ENCODE measurements at places on chromosomes 4 and X.

- H3K36me3 ChIP-seq, result no peaks in the 10 kb centered on the region
- no peak overlapping the region for H3K27ac ChIP-seq
- no peaks in the 10 kb centered on the region for H3K4me1 ChIP-seq
- H3K27me3 ChIP-seq, result no peaks in the 10 kb centered on the region
- no peak for ATAC-seq
These were observed 21.2 kb upstream of the SMPX start for GRCh38 chrX:21779095-21779494.

GRCh38 chr4:115655626-115656025 lies 542.2 kb upstream of the NDST4 start:
- ATAC-seq, result no peak
- H3K4me3 ChIP-seq, result no peak overlapping the region

DNA sequence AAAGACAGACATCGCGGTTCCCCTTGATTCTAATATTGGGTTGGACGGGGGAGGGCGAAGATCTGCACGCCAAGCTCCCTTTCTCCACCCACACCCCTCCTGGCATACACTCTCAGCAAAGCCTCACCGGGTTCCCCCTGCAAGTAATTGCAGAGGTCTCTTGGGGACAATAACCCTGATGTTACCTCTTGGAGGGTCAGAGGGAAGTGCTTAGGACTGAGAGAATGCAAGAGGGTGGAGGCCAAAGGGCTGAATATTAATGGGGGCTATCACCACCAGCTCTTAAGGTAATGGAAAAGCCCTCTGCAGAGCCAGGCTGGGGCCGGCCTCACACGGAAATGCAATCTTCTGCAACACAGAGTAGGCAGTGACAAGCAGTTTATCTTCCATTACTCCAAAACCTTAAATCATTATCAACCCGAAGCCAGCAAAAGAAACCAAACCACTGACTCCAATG lies 344.1 kb upstream of the GATB start:
- H3K4me1 ChIP-seq, result peaks cover 3% of the 10 kb centered on the region
- H3K27me3 ChIP-seq, result no peaks in the 10 kb centered on the region
- H3K27ac ChIP-seq, result no peak overlapping the region
- H3K4me3 ChIP-seq, result no peak overlapping the region

DNA sequence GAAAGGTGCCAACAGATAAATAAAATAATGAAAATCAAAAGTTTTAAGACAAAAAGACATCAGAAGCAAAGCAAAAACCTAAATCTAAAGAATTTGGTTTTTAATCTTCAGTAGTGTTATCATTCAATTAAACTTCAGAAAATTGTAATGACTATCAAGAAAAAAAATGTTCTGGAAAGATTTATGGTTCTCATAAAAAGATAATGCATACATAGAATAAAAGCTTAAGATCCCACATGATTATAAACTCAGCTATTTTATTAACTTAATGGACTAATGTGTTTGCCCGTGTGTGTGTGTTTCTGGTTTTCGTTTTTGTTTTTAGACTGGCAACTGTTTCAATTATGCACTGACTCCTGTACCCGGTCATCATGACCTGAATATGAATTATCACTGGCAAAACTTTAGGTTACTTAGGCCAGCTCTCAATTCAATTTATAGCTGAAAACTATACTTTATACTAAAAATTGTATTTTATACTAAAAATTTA lies 217.5 kb upstream of the DKK2 start:
- no peak overlapping the region for H3K27ac ChIP-seq
- H3K4me3 ChIP-seq, result no peak overlapping the region
- no peaks in the 10 kb centered on the region for H3K4me1 ChIP-seq

- peaks cover 35% of the 10 kb centered on the region for H3K36me3 ChIP-seq
- peak; percentile 93 for ATAC-seq
- H3K4me1 ChIP-seq, result peaks cover 20% of the 10 kb centered on the region
- H3K27me3 ChIP-seq, result no peaks in the 10 kb centered on the region
- peak within 1 kb of the TSS; percentile 67 for H3K4me3 ChIP-seq
These were observed at the start of gene MED12 for GRCh38 chrX:71118032-71118984. Gene MED12, plus strand, starts transcription at chrX:71118596. Its CDS starts 159 bp downstream, at chrX:71118755.

- H3K27me3 ChIP-seq, result peaks cover 58% of the 10 kb centered on the region
- no peak for ATAC-seq
- no peaks in the 10 kb centered on the region for H3K36me3 ChIP-seq
These were observed 6.3 kb upstream of the LETM1 start for GRCh38 chr4:1862055-1862911.

DNA sequence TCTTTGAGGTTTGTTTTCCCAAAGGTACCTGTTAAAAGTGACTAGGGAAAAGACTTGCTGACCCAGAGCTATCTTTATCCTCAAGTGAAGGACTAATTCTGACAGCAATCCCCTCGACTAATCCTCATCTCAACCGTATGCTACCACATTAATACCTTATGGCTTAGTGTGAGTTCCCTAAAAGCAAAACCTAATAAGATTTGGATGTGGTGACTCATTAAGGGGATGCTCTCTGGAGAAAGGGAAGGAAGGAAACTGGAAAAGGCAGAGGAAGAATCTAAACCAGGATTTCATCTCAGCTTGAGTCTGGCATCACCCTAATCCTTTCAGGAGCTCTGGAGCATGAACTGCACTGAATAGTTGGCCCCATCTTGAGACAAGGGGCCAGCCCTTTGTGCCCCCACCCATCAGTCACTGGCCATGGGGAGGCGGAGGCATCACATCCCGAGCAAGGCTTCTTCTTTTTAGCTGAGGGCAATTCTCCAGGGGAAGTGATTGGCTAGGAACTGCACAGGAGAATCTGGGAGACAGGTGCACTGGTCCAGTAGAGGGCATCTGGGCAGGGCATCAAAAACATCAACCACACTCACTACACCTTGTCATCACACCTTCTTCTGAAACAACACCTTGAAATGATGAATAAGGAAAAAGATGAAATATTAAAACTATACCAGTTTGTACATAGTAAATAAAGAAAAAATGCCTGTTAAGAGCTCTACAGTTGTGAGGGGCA lies 6.9 kb upstream of the BBS7 start:
- peaks cover 8% of the 10 kb centered on the region for H3K27me3 ChIP-seq
- H3K4me1 ChIP-seq, result no peaks in the 10 kb centered on the region
- no peak for ATAC-seq
- no peaks in the 10 kb centered on the region for H3K36me3 ChIP-seq
- H3K4me3 ChIP-seq, result no peak overlapping the region

GRCh38 chrX:109155161-109155560 lies 326.7 kb downstream of the GUCY2F start:
- H3K36me3 ChIP-seq, result no peaks in the 10 kb centered on the region
- no peak overlapping the region for H3K4me3 ChIP-seq
- no peaks in the 10 kb centered on the region for H3K4me1 ChIP-seq
- no peaks in the 10 kb centered on the region for H3K27me3 ChIP-seq
- ATAC-seq, result no peak
- no peak overlapping the region for H3K27ac ChIP-seq

DNA sequence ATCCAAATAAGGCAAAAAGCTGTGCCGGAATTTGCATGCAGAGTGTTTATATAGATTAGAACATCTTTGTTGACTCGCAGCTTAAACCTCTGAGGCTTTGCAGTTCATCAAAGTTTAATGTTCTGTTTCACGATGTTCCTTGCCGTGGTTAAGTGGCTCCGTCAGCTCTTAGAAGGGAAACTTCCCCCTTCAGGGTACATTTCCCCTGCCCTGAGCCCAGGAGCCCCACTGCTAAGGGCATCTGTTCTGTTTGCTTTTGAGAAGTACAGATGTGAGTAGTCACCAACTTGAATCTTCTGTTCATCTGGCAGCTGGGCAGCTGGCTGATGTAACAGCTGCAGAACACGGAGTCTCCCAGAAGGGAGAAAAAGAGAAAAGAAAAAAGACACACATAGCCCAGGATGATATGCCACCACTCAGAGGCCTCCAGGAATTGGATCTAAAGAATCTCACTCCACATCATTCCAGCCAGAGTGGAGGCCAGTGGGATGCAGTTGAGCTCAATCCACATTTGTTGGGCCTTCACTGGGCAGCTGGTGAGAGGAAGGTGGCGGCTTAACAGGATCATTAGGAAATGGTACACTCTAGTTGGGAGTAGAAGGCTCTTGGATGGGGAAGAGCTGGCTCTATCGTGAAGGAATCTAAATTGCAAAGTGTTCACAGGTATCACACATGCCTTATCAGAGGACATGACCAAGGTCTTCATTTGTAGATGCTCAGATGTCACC lies 178.7 kb upstream of the RBPJ start:
- H3K27ac ChIP-seq, result peak overlapping the region; percentile 37
- ATAC-seq, result peak; percentile 73
- H3K4me1 ChIP-seq, result no peaks in the 10 kb centered on the region
- H3K27me3 ChIP-seq, result no peaks in the 10 kb centered on the region

GRCh38 chr4:24032371-24032989 lies 142.6 kb upstream of the PPARGC1A start:
- no peak overlapping the region for H3K27ac ChIP-seq
- H3K27me3 ChIP-seq, result no peaks in the 10 kb centered on the region
- H3K4me1 ChIP-seq, result no peaks in the 10 kb centered on the region
- no peak overlapping the region for H3K4me3 ChIP-seq
- no peak for ATAC-seq

- no peaks in the 10 kb centered on the region for H3K36me3 ChIP-seq
- peak; percentile 87 for ATAC-seq
- H3K4me1 ChIP-seq, result no peaks in the 10 kb centered on the region
- peak overlapping the region; percentile 92 for H3K27ac ChIP-seq
- H3K4me3 ChIP-seq, result peak overlapping the region; percentile 55
- no peaks in the 10 kb centered on the region for H3K27me3 ChIP-seq
These were observed 16.0 kb downstream of the UTP3 start for GRCh38 chr4:70704215-70704930.

DNA sequence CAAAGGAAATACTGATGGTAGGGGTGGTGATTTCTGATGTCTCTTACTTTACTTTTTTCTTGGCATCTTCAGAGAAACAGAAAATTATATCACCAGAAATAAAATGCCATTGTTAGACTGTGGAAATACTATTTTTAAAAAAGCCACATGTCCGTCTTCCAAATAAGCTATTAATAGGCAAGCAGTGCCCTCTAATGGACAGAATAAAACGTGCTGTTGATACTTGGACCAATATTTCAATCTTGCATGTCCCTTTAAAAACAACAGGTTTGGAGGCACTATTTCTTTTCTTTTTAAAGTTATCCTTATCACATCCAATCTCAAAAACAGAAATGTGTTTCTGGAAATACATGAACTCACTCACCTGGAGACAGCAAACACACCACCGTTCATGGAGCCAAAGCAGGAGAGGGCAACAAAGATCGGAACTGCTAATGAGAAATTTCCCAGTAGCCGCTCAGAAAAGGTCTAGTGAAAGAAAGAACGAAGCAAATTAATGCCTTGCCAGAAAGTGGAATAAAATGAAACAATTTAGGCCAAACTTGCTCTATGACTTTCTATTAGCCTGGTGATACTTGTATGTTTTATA lies 59.2 kb downstream of the SLC7A11 start:
- H3K27me3 ChIP-seq, result no peaks in the 10 kb centered on the region
- H3K4me1 ChIP-seq, result peaks cover 18% of the 10 kb centered on the region
- H3K36me3 ChIP-seq, result no peaks in the 10 kb centered on the region

DNA sequence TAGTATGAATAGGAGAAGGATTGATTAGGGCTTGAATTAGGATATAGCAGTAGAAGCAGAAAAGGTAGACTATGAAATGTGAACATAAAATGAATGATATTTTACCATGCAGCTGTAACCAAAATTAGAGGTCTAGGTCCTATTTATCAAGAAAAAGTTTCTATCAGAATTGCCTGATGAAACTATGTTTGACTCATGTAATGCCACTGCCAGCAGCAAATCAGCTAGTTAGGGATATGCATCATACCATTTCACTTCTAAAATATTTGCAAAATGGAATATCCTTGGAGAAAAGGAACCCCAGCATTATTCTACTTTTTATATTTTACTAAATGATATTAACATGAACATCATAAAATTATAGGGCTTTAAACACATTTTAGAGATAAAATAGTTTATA lies 188.4 kb downstream of the WDFY3 start:
- ATAC-seq, result no peak
- H3K27me3 ChIP-seq, result no peaks in the 10 kb centered on the region
- no peak overlapping the region for H3K27ac ChIP-seq
- H3K36me3 ChIP-seq, result peaks cover 3% of the 10 kb centered on the region
- H3K4me3 ChIP-seq, result no peak overlapping the region

- H3K4me1 ChIP-seq, result no peaks in the 10 kb centered on the region
- no peak overlapping the region for H3K27ac ChIP-seq
- no peaks in the 10 kb centered on the region for H3K27me3 ChIP-seq
- ATAC-seq, result no peak
These were observed 1112.1 kb downstream of the RPA4 start for GRCh38 chrX:97995834-97996233.

DNA sequence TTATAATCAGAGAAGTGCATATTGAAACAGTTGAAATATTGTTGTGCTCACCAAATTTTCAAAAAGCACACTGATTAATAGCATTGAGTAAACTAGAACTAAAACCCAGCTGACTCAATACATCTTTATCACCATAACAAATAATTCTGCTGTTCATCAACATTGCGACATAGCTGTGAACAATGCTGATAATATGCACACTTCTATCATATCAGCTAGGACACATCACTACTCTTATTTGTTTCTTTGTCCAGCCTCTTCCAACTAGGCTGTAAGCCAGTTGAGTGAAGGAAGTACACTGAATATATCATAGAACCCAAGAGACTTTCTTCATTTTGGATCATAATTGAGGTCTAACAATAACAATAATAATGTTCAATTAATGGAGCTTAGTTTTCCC lies 349.7 kb downstream of the IQCM start:
- no peaks in the 10 kb centered on the region for H3K27me3 ChIP-seq
- H3K27ac ChIP-seq, result no peak overlapping the region
- H3K4me1 ChIP-seq, result no peaks in the 10 kb centered on the region
- H3K36me3 ChIP-seq, result no peaks in the 10 kb centered on the region

- H3K27me3 ChIP-seq, result peaks cover 8% of the 10 kb centered on the region
- H3K4me1 ChIP-seq, result no peaks in the 10 kb centered on the region
- peak; percentile 9 for ATAC-seq
- H3K27ac ChIP-seq, result peak overlapping the region; percentile 84
- peak overlapping the region; percentile 75 for H3K4me3 ChIP-seq
These were observed 1.1 kb downstream of the SLIT2 start for GRCh38 chr4:20252656-20253282.

DNA sequence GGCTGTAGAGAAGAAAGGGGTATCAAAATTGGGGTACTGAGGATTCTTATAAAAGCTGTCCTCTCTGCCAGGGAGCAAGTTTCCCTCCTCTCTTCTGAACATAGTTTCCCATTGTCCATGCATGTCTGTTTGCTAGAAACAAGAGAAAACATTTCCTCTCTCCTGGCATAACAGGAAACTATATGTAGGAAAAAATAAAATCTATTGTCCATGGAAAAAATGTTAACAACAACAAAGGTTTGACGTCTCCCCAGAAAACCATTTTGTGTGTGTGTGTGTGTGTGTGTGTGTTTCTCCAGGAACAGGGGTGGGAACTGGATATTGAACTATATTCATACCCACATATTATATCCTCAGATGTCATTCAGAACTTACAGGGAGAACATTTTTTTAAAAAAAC lies 107.2 kb downstream of the GASK1B start:
- H3K4me3 ChIP-seq, result no peak overlapping the region
- H3K27me3 ChIP-seq, result no peaks in the 10 kb centered on the region
- no peak overlapping the region for H3K27ac ChIP-seq
- no peaks in the 10 kb centered on the region for H3K4me1 ChIP-seq

- no peaks in the 10 kb centered on the region for H3K27me3 ChIP-seq
- no peak for ATAC-seq
- no peaks in the 10 kb centered on the region for H3K36me3 ChIP-seq
These were observed 241.0 kb upstream of the POF1B start for GRCh38 chrX:85620466-85620865.
